ENCODE measurements at places on chromosomes 2 and 18.
A peak's percentile ranks its signal among the peaks of the same experiment; 100 is the strongest.

DNA sequence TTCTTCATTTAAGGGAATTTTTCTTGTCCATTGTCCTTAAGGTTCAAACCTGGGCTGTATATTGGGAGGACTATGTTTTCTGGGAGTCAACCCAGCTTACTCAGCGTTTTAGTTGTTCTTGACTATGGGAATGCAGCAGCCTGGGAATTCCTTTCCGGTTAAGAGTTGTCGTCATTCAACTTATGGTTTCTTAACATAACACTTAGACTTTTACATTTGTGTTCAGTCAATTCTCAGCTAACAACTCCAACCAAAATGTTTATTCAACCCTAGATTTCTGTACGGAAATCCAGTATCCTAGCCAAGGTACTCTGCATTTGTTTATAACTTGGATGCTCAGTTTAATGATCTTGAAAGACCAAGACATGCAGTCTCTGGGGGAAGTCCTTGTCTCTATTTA is 960.9 kb downstream of the CBLN2 start:
- DNase-seq = no peak

- peak; percentile 70 for DNase-seq
Measured at GRCh38 chr2:214006601-214007000, 404.3 kb upstream of the VWC2L start.

- DNase-seq = no peak
Measured at GRCh38 chr18:78892721-78893120, 86.9 kb upstream of the SALL3 start.

DNA sequence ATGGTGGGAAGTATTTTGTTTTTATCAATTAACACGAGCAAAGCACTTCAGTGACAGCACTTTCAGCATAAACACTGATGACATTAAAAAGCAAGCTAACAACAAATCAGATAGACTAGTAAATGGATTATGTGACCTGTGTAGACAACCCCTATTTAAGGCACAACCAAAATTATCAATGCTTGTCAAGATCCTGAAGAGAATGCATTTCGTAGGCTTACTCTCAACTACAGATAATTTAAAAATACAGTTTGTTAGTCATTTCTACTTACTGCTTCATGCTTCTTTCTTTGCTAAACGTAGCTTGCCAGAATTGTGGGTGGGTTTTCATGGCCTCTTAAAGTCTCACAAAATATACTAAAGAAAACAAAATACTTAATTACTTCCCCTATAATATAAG is 3.4 kb downstream of the CSRNP3 start:
- DNase-seq = no peak

DNA sequence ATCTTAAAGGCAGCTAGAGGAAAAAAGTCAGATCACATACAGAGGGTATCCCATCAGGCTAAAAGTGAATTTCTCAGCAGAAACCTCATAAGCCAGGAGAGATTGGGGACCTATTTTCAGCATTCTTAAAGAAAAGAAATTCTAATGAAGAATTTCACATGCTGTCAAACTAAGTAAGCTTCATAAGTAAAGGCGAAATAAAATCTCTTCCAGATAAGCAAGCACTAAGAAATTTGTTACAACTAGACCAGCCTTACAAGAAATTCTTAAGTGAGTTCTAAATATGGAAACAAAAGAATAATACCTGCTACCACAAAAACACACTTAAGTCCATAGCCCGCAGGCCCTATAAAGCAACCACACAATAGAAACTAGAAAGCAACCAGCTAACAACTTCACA is 186.1 kb downstream of the ETAA1 start:
- no peak for DNase-seq

DNA sequence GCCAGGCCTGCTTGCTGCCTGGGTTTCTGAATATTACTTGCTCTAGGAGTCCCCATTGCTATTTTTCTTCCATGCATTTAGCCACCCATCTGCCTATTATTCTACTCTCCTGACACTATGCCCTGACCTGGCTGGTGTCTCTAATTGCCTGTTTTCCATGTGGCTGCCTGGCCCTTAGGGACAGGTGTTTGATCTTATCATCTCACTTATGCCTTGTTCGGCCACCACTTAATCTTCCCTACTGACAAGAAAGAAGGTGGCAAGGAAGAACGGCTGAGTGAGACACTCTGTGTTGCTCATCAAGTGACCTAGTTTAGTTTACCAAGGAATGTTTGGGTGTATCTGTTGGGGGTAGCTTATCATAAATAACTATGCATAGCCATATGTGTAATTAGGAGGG is 50.4 kb upstream of the RAPH1 start:
- no peak for DNase-seq

- DNase-seq = no peak
Measured at GRCh38 chr2:238599549-238600505, 173.1 kb downstream of the ASB1 start.

GRCh38 chr2:146415291-146415690 is 1429.5 kb upstream of the ACVR2A start:
- DNase-seq = no peak

DNA sequence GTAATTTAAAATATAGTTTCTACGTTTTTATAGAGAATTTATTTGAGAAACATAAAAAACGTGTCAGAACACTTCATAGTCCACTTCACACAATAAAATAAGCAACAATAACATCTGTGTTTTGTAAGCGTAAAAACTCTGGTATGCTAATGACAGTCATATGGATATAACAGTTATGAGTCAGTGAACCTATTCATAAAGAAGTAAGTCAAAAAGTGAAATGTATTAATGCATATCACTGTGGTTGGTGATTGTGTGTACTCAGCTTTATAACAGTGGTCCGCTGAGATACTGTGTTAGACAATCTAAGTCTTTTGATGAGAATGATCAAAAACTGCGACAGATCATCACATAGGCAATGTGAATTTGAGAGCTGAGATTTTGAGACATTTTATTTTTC is 153.2 kb downstream of the WDR7 start:
- DNase-seq = no peak

DNA sequence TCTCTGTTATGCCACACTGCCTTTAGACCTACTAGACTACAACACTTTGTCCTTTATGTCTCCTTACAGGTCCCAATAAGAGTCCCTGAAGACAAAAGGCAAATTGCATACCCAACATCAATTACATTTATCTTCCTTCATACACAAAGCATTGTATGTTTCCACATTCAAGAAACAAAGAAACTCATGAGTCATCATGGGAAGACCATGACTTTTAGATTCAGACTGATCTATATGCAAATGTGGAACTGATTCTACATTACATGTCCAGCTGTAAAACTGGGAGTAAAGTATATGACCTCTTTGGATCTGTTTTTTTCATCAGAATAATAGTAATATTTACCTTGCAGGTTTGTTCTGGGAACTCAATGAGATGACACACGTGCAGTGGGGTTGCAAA is 25.2 kb upstream of the HNMT start:
- DNase-seq = no peak

DNA sequence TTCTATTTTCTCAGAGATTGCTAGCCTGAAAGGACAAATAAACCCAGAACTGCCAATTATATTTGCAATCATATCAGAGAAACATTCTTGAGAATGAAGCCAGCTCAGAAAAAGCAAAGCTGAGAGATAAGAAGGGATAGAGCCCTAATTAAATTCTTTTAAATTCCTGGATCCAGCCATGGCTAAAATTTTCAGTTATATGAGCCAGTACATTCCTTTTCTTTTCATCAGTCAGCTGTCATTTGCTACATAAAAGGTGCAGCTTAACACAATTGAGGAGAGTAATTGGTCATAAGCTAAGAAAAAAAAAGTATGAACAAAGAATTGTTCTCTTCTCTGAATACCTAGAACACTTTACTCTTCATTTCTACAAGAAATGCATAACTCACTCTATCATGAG is 303.5 kb upstream of the FIGN start:
- DNase-seq = no peak

- DNase-seq = no peak
Measured at GRCh38 chr2:186429104-186429503, 57.0 kb upstream of the ZC3H15 start.

DNA sequence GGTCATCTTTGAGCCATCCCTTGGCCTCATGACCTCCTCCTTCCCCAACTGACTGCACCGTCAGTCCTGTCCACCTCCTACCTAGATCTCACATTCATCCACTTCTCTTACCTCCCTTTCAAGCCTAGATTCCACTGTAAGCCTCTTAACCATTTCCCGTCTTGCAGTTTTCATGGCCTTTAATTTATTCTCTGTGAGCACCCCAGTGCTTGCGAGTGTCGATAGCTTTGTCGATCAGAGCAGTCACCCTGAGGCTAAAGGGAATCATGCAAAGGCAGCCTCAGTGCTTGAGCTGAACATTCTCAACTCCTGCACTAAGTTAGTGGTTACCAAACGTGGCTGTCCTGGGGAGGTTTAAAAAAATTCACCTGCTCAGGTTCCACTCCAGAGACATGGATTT is 14.7 kb downstream of the ARHGAP25 start:
- no peak for DNase-seq

DNA sequence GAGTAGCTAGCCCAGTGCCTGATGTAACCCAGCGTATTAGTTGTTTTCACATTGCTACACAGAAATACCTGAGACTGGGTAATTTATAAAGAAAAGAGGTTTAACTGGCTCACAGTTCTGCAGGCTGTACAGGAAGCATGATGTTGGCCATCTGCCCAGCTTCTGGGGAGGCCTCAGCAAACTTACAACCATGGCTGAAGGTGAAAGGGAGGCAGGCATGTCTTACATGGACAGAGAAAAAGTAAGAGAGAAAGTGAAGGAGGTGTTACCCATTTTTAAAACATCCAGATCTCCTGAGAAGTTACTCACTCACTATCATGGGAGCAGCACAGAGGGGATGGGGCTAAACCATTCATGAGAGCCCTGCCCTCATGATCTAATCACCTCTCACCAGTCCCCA is 6.1 kb upstream of the CYRIA start:
- peak; percentile 46 for DNase-seq

- no peak for DNase-seq
Measured at GRCh38 chr2:42493468-42494354, at the start of gene KCNG3. KCNG3 (minus strand) TSS chr2:42493982; CDS start chr2:42493501, 481 bp downstream.

DNA sequence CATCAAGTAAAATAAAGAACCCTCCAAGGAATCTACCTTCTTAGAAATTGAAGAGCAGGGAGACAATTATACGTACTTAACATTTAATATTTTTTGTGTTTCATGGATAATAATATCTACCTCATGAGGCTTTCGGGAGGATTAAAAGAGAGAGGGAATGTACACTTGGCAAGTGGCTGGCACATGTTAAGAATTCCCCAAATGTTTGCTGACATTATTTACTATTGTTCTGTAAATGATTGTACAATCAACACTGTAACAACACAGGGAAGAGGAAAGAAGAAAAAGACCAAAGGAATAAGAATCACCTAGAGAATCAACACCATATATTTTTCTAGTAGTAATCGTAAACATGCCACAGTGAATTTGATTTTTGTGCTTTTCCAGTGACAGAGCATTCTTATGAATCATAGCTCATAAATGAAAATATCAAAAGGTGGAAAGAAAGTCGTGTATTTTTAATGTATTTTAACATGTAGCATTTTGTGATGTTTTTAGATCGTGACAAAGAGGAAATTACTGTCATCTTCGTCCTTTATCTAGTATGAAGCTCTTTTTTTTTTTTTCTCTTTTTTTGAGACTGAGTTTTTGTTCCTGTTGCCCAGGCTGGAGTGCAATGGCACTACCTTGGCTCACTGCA is 67.3 kb downstream of the B3GNT2 start:
- no peak for DNase-seq

- DNase-seq = peak; percentile 23
Measured at GRCh38 chr2:233021771-233022170, 8.7 kb upstream of the NGEF start.

GRCh38 chr2:211867845-211868451 is 670.7 kb downstream of the ERBB4 start:
- peak; percentile 33 for DNase-seq

DNA sequence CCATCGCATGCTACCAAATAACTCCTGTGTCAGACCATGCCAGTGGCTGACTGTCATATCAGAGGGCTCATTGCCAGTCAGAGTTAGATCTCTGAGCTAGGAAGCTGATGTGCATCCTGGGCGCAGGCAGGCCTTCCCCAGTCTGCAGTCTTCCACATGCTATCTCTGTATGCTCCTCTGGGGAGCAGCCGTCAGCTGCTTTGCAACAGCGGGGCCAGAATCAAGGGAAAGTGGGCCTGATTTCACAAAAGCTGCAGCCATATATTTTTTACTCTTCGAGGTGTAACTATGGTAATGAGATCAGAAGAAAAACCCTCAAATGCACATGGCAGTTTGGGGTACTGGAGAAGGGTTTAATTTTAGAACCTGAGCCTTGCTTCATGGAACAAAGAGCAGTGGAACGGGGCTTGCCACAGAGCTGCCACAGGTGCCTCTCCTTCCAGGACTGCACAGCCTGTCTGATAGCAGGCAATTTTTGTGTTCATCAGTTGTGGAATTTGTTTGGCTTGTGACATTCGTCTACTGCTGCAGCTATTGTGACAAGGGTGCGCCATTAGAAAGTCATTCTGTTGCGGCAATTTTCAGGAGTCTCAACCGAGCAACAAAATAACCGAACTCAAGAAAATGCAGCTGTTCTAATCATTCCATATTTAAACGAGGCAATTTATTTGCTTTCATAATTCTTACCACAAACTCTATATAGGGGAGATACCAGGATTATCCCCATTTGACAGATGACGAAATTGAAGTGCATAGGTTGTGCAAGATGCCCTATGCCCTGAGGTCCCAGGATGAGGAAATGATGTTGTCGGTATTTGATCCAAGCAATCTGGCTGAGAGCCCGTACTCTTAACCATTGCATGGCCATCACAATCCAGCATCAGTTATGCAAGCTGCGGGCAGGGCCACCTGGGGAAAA is 109.6 kb upstream of the CYRIA start:
- DNase-seq = peak; percentile 98

- peak; percentile 36 for DNase-seq
Measured at GRCh38 chr2:109396202-109397180, 217.3 kb downstream of the SEPTIN10 start.

DNA sequence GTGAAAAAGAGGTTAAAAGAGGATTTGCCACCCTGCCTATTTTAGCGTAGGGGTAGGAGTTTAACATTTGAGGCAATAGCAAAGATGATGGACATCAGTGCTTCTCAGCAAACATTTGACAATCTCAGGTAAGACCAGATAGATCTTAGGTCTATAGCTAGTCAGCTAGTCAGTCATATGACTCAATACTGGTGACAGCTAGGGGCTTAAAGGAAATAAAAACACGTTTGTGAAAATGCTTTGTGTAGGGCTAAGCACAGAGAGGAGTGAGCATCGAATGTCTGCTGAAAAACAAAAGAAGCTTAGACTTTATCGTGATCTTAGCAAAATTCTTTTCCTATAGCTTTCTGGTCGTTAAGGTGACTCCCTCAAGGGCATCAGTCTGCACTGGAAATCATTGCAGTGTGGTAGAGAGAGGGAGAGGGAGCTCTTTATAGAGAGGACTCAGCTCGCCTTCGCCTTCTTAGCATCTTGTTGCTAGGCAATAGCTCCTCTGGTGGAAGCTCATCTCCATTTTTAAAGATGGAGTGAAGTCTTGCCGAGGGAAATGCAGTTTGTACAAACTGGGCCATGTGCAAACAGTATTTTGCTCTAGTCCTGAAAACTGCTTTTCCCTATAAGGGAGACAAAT is 62.8 kb upstream of the SLC38A11 start:
- DNase-seq = no peak

- DNase-seq = peak; percentile 47
Measured at GRCh38 chr18:2656237-2656980, 883 bp downstream of the SMCHD1 start.

GRCh38 chr2:143132355-143132754 is 3.1 kb downstream of the ARHGAP15 start:
- DNase-seq = no peak
